ENCODE measurements at places on chromosomes 6 and 20.

DNA sequence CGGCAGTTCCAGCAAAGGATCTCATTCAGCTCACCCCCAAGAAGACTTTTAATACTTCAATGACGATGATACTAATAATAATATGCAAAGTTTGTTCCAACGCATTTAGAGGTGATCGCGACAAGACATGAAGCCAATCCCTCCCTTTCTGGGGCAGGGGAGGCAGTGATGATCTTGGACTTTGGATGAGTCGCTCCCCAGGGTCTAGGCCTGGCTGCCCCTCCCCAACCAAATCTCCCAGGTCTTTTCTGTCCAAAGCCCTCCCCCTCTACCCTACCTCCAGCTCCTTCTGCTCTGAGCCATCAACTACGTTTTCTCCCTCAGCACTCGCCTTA lies 33.9 kb downstream of the HLA-A start:
- DNase-seq = no peak

GRCh38 chr6:126268092-126268491 lies 71.8 kb upstream of the CENPW start:
- DNase-seq = no peak

GRCh38 chr20:51311636-51312479 lies 230.7 kb downstream of the NFATC2 start:
- no peak for DNase-seq

DNA sequence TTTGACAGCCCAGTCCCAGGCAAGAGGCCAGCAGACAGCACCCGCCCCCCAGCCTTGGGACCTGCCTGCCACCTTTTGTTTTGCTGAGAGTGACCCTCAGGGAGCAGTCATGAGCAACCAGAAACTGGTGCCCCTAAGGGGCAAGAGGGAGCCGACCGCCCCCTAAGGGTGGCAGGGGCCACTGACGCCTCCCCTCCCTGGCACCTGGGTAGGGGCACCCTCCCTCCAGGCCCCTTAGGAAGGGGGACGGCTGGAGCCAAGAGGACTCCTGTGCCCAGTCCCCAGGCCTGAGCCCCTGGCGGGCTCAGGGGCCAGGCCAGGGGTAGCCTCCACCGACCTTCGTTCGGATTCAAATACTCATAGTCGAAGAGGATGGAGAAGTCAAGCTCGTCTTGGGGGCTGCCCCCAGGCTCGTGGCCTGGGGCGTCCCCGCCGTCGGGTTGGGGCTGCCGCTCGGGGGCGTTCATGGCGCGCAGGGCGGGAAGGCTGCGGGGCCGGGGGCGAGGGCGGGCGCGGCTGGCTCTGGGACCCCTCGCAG lies 417 bp downstream of the NFATC2 start:
- DNase-seq = no peak

DNA sequence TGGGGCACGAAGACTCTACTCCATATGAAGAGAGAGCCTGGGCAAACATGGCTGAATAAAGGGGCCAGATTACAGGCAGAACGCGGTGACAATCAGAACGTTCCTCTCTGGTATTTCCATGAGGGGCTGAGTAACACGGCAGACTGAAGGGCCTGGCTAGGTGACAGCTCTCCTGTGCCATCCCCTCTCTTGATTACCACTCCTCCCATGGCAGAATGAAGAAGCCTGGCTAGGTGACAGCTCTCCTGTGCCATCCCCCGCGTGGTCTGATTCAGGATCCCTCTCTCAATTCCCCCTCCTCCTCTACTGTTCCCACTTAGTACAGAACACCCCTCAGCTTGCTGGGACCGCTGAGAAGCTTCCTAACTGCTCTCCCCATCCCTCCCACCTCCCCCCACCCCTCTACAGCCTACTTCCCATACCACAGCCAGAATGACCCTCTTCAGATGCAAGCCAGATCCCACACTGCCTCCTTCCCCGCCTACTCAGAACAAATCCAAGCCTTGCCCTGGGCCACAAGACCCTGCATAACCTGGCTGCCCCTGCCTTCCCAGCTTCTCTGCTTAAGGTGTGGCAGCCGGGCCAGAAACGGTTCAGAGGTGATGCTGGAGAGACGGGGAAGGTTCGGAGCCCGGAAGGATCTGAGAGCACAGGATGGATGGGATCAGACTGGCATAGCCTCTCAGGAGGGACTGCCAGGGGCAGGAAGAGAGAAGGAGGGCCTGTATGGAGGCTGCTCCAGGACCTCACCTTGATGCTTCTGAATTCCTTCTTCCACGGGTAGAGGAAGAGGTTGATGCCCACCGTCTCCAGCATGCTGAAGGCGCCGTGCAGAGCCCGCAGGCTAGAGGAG lies 7.7 kb downstream of the SPATA2 start:
- DNase-seq = no peak

GRCh38 chr6:143074101-143074500 lies 13.4 kb downstream of the AIG1 start:
- no peak for DNase-seq

GRCh38 chr6:79455446-79455845 lies 81.8 kb downstream of the LCA5 start:
- DNase-seq = no peak

DNA sequence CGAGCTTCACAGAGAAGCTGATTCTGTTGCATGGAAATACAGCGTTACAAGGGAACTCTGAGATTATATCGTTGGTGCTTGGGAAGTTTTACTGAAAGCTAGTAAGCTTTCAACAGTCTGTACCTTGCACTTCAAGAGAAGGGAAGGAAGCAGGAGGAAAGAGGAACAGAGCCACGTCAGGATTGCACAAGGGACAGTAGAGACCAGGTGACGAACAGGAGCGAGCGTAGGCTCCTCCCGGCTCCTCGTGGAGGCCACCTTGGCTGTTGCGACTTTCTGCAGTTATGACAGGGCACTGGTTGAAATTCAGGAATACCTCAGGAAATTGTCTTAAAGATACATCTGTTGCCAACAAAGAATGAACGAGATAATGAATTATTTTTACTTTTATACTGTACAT lies 18.8 kb downstream of the RTF2 start:
- no peak for DNase-seq

- DNase-seq = no peak
Observed at GRCh38 chr20:41639630-41640029, 21.5 kb upstream of the CHD6 start.
